IMR-90 (cell line): ENCODE measurements at places on chromosomes 2 and 18. TPM values are rescaled to one million over a fixed set of nuclear protein-coding genes. Genes with fewer than 3 reads are reported as not detected.

- DNase-seq, result no peak
These were observed 114.4 kb upstream of the PDE1A start for GRCh38 chr2:182541268-182541667.

The CERKL gene
- under 0.01 TPM in 1 of 2 replicates, not detected in the other for total RNA-seq

The REEP1 gene
- total RNA-seq, result under 0.01 TPM in 2 replicates

DNA sequence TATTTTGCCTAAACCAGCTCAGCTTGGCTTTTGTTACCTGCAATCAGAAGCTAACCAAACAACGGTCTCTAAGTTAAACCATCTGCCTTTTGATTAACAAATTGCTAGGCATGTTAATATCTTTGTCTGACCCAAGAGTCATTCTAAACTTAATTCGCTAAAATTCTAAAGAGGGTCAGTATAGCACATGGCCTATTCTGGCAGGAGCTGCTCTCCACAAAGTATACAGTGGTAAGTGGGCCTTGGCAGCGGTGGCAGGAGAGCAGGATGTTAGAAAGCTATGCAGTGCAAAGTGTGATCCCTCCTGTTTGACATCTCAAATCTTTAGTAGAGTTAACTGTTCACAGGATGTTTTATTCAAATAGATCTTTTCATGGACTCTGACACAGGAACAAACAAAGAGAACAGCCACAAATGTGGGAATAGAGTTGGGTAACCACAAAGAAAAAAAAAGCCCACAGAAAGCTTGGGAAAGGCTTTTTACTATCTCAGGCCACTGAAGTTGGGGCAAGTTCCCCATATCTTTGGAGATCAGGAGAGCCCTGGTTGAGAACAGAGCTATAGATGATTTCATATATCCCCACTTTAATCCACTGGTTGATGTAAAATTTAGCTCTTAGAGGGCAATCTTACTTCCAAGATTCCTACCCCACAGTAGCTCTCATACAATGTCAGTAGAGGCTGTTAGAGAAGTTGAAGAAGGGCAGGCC, 10.6 kb downstream of the CFAP210 start:
- DNase-seq, result no peak

The ABCB11 gene
- total RNA-seq, result not detected in 2 replicates
